ENCODE measurements at places on chromosomes 11 and 22.

DNA sequence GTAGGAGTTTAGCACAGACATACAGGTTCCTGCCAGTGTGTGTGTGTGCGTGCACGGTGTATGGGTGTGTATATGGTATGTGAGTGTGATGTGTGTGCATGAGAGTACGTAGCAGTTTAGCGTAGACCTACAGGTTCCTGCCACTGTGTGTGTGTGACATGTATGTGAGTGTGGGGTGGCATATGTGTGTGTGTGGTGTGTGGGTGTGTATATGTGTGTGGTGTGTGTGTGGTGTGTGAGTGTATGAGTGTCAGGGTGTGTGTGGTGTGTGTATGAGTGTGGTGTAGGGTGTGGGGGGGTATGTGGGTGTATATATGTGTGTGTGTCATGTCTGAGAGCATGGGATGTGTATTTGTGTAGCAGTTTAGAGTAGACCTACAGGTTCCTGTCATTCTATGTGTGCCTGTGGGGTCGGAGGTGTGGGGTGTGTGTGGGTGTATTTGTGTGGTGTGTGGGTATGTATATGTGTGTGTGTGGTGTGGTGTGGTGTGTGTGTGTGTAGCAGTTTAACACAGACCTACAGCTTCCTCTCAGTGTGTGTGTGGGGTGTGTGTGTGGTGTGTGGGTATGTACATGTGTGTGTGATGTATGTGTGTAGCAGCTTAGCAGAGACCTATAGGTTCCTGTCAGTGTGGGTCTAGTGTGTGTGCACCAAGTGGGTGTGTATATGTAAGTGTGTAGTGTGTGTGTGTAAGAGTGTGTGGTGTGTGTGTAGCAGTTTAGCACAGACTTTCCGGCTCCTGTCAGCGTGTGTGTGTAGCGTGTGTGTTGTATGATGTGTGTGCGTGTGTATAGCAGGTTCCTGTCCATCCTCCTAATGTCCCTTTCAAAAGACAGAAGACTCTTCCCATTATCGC is 31.8 kb upstream of the TBCEL start:
- DNase-seq = no peak

DNA sequence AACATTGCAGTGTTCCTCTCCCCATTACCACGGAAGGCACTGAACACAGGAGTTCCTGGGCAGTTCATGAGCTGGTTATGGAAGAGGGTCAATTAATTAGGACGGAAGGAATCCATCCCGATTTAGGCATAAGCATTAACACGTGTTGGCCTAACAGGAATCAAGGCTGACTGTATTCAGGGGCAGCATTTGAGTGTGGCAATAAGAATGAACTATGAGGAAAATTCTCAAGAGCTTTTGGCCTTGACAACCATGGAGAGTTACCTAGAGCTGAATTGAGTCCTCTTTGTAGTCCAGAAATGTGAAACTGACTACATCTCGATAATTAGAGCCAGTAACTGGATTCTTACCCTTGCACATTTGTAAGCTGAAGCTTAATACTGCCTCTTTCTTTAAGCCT is 82.4 kb upstream of the CRTAM start:
- DNase-seq = no peak

GRCh38 chr11:76803811-76804600 is 20.9 kb downstream of the TSKU start:
- DNase-seq = no peak

- no peak for DNase-seq
These were observed 23.3 kb upstream of the EIF3D start for GRCh38 chr22:36552289-36552688.

DNA sequence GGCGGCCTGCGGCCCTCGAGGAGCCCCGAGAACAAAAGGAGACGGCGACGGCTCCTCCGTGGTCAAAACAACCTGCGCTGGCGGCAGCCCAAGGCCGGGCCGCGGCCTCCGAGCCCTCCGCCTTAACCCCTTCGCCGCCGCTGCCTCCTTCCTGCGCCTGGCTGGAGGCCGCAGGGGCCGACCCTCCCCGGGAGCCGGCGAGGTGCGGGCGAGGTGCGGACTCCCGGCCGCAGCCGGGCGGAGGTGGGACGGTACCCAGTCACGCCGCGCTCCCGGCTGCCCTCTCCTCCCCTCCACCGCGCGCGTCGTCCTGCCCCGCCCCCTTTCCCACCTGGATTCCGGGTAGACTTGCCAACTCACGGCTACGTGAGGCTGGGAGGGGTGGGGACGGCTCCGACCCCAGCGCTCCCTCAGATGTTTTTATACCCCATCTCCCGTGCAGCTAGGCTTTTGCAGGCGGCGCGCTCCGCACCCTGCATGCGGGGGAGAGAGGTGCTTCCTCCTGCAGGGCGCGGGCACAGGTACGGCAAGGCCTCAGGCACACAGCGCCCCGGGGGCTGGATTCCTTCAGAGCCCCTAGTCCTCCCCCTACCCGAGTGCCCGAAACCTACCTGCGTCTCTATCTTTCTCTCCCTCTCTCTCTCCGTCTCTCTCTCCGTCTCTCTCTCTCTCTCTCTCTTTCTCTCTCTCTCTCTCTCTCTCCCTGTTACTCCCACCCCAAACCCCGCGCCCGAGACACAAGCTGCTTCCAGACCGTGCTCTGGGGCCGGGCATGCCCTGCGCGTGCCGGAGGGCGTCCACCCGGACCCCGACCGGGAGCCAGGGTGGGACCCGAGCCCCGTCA is 2.0 kb downstream of the PDGFB start:
- DNase-seq = no peak

DNA sequence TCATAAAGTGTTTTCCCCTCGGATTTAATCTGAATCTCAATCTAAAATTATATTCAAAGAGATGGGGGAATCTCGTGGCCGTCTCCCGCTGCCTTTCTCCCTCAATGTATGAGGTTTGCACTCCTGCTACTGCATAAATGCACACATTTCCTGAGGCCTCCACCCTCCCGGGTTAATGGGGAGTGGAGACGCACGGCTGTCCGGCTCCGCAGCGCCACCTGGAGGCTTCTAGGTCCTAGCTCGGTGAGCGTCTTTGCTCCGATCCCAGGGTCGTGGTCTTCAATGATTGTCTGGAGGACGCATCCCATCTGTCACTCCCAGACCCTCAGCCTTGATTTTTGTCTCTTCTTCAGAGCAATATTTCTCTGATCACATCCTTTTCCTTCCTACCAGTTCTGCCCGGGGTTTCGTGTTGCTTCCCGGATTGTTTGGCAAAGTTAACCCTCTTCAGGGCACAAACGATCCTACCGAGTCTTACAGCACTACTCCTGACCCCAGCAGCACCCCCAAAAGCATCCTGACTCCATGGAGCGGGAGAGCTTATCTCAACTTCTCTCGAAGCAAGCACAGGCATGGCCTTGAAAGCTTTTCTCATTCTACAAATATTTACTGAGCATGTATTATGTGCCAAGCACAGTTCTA is at the start of gene LMO1:
Gene LMO1 (minus strand): TSS at position 110 of the 642 bp plus-strand sequence. CDS start 516 bp downstream, outside the sequence.
- peak; percentile 8 for DNase-seq

DNA sequence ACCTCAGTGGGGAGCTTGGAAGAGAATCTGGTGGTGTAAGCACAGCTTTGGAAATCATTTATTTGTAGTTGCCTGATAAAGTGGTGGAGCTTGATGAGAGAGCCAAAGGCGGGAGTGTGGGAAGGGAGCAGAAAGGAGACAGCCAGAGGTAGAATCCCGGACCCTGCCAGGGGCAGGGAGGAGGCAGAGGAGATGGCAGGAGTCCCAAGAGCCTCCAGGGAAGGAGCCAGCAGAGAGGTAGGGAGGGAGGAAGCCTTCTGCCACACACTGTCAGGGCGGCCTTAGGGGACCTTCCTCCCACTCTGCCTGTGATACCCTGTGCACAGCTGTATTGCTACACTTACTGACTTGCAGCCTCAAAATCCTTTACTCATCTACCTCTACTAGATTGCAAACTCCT is 15.4 kb downstream of the SCUBE2 start:
- DNase-seq = no peak
